ENCODE measurements at places on chromosomes 7 and 10.

DNA sequence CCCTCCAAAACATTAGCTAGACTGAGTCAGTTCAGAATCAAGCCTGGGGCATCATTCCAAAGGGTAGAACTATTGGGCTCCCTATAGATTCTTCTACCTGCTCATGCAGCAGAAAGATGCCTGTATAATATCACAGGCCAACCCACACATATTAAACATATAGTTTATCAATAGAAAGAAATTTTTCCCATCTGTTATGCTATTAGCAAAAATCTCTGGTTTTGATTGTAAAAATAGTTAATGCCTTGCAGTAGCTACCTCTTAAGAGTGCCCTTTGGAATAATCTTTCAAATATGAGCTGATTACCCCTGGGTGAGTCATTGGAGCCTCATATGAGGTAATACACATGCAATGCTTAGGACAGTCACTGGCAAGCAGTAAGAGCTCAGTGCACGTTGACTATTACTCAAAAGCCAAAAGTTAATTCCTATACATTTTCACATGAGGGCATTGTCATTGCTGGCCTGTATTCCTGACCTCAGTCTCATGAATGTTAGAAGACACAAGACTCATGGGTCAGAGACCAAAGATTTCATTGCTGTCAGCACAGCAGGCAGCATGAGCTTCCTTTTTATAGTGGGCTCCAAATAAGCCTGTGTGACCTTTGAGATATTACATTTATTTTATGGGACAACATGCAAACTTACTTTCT, 180.0 kb downstream of the FGFR2 start:
- DNase-seq, result peak; percentile 74

GRCh38 chr7:127091620-127092019, 161.1 kb downstream of the GRM8 start:
- no peak for DNase-seq

DNA sequence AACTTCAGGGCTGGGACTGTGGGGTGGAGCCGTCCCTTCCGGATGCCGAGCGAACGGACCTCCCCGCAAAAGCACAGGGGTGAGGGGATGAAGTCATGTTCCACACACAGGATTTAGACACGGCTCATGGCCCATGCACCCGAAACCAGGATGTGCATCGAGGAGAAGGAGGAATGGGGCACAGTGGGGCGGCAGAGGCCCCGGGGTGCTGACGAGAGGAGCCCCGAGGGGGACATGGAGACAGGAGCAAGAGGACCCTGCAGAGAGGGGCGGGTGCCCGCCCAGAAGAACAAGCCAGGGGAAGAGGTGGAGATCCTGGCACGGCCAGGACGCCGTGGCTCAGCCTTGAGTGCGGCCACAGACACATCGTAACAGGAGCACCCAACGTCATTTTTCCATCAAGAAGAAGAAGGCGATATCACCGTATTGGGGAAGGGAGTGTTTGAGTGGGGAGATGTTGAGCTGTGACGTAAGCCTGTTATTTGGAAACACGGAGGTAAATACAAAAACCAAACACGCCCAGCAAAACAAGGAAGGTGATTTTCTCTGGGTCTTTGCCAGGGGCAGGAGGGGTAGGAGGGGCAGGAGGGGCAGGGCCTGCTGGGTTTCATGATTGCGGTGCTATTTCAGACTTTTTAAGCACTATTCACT, 25.3 kb upstream of the FOXL3 start:
- DNase-seq, result no peak

GRCh38 chr7:140334341-140335057, 63.8 kb downstream of the SLC37A3 start:
- no peak for DNase-seq

DNA sequence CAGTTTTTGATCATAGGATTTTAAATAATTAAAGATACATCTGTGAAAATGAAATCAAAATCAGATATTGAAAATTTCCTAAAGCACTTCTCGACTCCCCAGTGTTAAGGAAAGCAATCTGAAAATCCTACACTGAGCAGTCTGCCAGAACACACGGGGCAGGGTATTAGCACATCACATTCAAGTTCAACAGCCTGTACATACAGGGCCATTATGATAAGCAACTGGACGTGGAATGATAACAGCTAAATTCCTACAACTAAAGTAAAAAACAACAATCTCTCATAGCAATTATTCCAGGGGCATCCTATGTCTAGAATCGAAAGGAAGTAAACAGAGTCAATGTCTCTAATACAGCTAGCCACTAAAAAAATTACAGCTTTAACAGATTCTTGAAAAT, 31.7 kb downstream of the TRDMT1 start:
- DNase-seq, result no peak

GRCh38 chr10:50577010-50577409, 46.7 kb downstream of the SGMS1 start:
- no peak for DNase-seq

GRCh38 chr10:35218339-35218955, 91.8 kb downstream of the CREM start:
- DNase-seq, result peak; percentile 84

GRCh38 chr7:86089455-86089854, 554.3 kb upstream of the GRM3 start:
- DNase-seq, result no peak

GRCh38 chr7:75039709-75040108, 33.9 kb downstream of the RCC1L start:
- no peak for DNase-seq

- DNase-seq, result no peak
Measured at GRCh38 chr7:99395616-99396327, 12.6 kb downstream of the PDAP1 start.

- peak; percentile 54 for DNase-seq
Measured at GRCh38 chr7:136528329-136528728, 340.1 kb upstream of the CHRM2 start.

DNA sequence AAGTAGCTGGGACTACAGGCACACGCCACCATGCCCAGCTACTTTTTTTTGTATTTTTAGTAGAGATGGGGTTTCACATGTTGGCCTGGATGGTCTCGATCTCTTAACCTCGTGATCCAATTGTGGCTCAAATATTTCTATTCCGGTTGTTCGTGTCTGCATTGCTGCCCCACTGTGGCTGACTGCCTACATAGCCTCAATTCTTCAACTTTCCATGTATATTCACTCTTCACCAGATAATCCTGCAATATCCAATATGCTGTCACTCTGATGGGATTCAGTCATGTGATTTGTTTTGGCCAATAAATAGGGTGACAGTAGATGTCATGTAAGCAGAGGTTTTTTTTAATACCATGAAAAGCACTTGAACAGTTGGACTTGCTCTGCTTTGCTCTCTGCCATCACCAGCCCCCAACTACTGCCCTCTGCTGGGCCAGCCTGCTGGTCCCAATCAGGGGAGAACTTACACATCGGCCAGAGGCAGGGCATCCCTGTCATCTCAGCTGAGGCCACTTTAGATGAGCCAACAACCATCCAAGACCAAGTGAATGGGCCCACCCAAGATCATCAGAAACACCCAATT, 56.7 kb downstream of the NSUN6 start:
- DNase-seq, result no peak

GRCh38 chr10:114313866-114314265, 74.8 kb downstream of the VWA2 start:
- no peak for DNase-seq

DNA sequence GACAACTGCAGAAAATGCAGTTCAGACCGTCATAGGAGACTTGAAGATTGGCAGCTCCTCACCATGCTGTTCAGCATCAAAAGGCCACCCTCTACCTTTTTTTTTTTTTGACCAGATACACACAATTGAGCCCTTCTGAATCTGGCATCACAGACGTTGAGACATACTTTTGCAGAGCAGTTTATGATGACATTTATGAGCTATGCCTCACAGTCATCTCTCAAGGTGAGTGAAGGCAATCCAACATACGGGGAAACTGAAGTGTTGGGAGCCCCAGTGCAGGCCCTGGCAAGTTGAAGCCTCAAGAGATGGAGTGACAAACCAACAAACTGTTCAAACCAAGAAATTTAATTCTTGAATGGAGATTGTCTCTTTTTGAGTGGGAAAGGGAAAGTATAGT, 83.6 kb upstream of the DLX6 start:
- no peak for DNase-seq

Data from renal cortical epithelial cell (primary cell).